T-cell (primary cell): ENCODE measurements at places on chromosomes 1 and 21.
A peak's percentile ranks its signal among the peaks of the same experiment; 100 is the strongest.

DNA sequence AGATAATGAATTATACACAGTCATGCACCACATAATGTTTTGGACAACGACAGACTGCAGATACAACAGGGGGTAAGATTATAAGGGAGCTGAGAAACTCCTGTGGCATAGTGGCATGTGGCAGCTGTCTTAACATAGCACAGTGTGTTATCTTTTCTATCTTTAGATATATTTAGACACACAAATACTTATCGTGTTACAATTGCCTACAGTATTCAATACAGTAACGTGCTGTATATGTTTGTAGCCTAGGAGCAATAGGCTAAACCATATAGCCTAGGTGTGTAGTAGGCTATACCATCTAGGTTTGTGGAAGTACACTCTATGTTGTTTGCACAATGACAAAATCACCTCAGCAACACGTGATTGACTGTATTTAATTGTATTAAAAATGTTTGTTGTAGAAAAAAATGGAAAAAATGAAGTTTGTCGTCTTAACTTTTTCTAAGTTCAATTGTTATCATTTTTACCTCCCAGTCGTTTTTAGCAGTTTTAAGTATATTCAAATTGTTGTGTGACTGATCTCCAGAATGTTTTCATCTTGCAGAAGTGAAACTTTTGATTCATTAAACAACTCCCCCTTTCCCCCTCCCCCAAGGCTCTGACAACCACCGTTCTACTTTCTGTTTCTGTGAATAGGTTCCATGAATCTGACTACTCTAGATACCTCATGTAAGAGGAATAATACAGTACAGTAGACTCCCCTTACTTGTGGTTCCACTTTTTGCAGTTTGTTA, 351.0 kb upstream of the B3GALT2 start:
- DNase-seq, result peak; percentile 31

DNA sequence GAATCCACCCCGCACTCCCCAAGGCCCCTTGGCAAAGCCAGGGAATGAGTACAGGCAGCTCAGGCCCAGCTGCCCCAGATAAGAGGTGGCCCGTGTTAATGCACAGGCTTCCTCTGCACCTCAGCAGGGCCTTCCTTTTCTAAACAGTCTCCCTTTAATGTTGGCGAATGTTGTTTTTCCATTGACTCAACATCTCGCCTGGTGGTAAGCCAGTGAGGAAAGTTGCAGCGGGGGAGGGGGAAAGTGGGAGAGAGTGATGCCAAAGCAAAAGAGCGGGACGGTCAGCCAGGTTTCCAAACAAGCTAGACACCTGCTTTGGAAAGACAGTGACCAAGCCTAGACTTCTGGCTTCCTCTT, 10.3 kb upstream of the PROX1 start:
- DNase-seq, result no peak

DNA sequence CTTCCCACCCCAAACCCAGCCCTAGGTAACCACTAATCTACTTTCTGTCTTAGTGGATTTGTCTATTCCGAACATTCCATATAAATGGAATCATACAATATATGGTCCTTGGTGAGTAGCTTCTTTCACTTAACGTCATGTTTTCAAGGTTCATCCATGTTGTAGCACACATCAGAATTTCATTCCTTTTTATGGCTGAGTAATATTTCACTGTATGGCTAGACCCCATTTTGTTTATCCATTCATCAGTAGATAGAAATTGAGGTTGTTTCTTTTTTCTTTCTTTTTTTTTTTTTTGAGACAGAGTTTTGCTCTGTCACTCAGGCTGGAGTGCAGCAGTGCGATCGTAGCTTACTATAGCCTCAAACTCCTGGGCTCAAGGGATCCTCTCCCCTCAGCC, 3.2 kb downstream of the SPATA21 start:
- no peak for DNase-seq

GRCh38 chr1:214830941-214831340, 227.9 kb downstream of the CENPF start:
- no peak for DNase-seq

DNA sequence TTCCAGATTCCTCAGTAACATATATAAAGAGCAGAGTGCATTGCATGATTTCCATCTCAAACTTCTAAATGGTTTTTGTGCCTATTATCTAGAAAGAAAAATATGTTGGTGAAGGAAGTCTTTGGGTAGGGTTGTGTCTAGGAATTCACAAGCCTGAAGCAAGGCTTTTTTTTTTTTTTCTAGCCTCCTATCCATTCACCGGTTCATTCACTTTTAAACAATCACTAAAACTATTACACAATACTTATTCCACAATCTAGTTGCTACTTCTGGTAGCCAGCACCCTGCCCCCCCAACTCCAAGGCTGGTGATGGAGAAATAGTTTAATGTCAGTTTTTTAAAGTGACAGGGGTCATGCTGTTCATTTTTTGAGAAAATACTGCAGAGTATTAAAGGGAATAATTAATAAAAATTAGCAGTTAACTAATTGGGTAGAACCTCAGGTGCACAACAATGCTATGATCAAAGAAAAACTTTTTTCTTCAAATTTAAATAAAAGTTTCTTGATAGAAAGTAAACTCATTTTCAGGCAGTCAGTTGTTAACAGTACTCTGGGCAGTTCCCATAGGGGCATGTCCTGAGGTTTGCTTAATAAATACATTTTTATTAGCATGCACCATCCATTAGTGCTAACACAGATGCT, 10.9 kb downstream of the IRF2BP2 start:
- no peak for DNase-seq

DNA sequence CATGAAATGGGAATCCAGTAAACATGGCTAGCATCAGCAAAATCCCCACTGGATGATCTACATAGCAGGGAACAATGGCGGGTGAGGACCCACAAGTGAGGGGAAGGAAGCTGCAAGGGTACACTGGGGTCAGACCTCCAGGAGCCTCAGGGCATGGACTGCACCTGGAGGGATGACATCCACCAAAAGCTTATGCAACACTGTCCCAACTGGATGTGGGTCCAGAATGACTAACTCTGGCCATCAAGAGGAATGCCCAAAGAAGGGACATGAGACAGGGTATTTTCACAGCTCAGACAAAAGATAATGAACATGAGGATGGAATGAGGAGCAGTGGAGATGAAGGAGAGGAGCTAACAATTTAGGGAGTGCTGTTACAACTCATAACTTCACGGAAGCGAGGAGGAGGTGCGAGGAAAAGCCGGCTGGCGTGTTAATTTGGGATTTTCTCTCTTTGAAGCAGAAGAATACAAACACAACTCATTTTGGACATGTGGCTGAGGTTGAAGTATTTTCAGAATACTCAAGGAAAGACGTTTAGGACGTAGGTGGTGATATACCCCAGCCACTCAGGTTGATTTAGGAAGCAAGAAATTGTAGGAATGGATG, 5.7 kb downstream of the HLCS start:
- DNase-seq, result no peak

DNA sequence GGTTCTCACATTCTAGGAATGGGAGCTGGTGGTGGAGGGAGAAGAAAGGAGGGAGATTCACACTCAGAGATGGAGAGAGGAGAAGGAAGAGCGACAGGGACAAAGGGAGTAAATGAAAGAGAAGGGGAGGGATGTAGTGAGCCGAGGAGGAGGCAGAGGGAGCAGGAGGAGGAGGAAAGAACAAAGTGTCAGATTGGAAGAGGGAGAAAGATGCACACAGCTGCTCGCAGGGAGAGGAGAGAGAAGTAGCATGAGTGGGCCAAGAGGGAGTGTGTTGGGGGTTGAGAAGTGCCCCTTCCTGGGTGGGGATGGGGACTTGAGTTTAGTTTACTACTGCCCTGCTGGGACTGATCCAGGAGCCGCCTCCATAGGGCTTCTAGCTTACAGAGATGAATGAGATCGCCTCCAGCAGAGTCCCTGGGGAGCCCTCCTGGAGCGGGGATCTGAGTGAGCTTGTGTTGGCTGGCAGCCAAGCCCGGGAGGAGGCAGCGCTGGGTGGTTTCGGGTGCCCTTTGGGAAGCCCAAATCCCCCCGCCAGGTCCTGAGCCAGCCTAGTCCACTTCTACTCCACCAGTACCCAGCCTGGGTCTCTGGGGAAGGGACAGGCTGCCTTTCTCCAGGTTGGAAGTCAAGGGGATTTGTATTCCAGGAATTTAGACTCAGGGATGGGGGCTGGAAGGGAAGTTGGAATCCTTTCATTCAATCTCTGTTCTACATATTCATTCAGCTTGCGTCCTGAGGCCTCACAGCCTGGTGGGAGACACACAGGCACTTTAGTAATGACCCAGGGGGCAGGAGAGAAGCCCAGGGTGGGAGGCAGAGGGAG, 20.9 kb downstream of the PTPRU start:
- DNase-seq, result no peak

DNA sequence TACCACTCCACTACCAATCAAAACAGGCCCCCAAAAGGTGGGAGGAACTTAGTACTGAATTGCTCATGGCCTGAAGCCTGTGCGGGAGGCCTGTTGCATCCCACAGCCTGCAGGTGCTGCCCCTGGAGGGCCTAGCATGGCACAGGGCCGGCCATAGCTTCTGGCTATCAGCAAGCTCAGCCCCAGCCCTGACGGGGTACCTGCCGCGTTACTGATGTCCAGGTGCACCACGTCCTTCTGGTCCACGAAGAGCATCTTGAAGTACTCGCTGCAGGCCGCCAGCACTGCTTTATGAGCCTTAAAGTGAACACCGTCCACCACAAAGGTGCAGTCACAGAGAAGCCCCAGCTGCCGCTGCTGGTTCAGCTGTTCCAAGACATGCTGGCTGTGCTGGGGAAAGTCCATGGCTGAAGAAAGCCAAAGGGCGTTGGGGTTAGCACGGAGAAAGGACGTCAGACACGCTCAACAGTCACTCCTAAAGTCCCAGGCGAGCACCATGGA, 27.8 kb downstream of the ZBTB17 start:
- DNase-seq, result no peak

DNA sequence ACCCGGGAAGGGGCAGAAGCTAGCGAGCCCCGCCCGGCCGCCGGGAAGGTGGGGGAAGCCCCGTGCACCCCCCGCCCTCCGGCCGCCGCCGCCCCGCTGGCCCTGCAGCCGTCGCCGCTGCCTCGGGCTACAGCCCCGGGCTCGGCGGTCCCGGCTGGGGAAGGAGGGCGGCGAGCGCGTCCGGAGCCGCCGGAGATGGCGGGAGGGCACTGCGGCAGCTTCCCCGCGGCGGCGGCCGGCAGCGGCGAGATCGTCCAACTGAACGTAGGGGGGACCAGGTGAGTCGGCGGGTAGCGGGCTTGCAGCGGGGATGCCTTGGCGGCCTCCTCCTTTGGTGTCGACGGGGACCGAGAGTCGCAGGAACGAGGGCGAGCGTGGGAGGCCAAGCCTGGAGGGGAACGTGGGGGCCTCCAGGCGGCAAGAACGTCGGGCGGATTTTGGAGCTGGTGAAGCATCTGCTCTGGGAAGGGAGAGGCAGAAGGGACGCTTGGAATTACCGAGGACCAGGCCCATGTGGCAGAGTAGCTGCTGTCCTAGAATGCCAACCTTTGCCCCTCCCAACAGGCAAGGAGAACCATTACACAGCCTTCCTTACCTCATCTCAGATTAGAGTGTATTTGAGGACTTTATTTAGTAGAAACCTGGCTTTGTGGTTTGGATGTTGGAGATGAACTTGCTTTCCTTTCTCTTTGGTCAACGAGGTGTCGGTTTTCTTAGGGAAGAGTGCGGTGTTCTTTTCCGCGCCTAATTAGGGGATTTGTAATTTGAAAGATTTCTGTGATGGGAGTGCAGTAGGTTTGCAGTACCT, 591 bp downstream of the KCTD3 start:
- DNase-seq, result peak; percentile 13

DNA sequence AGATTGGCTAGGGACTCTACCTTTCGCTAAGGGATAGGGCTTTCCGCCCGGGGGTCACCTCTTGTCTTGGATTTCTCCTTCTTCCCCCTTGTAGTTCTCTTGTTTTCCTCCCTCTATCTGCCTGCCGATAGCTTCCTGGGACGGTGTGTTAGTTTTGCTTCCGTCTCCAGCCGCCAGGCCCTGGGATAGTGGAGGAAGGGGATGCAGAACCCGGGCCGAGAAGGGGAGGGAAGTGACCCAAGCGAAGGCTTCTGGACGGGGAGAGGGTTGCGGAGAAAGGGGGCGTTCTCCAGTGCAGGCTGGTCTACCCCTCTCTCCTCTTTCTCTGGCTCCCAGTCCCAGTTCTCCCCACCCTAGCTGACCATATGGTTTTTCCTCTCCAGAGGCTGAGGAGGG, 871 bp downstream of the TUFT1 start:
- DNase-seq, result no peak

GRCh38 chr1:7705048-7705907, 65.8 kb upstream of the VAMP3 start:
- peak; percentile 46 for DNase-seq

DNA sequence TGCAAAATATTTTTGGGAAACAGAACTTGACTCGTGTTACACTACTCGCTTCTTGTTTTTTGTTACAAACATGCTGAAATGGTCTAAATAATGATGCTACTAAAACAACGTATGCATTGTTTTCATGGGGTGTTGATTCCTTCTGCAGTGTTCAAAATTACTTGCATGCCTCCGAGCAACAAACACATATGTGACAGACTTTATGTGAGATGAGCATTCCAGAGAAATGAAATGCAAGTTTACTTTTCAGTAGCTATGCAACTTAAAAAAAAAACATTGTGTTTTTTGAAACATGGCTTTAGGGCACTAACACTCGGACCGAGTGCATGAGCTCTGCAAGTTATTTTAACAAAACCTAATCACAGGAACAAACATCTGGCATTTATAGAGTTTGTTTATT, 84.8 kb downstream of the CAMTA1 start:
- DNase-seq, result no peak

DNA sequence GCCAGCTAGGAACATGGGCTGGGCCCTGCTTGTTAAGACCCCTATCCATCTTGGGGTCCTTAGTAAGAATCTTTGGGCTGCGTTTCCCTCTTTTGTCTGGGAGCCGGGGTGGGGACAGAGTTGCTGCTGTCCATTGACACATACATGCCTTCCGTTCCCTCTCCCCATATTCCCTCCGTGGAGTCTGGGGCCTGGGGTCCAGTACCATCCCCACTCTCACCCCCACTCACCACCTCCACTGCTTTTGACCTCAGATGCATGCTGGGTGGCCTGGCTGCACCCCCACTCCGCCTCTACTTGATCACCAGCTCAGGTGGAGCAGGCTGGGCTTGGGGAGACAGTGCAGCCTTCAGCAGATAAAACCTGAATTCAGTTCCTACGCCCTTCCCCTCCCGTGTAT, 3.3 kb downstream of the RD3 start:
- no peak for DNase-seq

DNA sequence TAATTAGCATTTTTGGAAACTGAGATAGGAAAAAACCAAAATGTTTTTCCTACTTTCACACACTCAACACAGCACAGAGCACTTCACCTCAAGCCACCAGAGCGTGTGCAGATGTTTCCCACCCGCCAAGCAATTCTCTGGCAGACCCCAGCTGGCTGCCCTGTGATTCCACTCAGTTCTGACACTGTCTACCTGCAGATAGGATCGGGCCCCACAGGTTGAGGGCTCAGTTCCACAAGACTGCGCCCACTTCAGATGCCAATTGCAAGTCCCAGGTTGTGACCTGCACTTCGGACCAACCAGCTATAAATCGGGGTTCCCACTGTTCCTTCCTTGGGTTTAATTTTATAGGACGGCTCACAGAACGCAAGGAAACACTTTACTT, 9.9 kb downstream of the KIAA1614 start:
- DNase-seq, result no peak

- DNase-seq, result no peak
Measured at GRCh38 chr1:6873298-6874015, 88.2 kb downstream of the CAMTA1 start.
